ENCODE measurements at places on chromosomes 1 and 21.

DNA sequence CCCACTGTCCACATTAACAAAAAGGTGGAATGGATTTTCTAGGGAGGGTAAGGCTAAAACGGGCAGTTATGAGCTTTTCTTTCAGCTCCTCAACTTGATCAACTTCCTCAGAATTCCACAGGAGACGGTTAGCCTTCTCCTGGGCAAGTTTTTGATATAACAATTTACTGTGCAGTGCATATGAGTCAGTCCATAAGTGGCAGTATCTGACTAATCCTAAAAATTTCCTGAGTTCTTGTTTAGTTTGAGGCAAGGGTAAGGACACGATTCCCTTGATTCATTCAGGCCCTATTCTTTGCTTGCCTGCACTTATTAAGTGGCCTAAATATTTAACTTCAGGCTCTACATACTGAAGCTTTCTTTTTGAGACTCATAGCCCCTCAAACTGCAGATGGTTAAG is 6.2 kb upstream of the AADACL3 start:
- DNase-seq: no peak

DNA sequence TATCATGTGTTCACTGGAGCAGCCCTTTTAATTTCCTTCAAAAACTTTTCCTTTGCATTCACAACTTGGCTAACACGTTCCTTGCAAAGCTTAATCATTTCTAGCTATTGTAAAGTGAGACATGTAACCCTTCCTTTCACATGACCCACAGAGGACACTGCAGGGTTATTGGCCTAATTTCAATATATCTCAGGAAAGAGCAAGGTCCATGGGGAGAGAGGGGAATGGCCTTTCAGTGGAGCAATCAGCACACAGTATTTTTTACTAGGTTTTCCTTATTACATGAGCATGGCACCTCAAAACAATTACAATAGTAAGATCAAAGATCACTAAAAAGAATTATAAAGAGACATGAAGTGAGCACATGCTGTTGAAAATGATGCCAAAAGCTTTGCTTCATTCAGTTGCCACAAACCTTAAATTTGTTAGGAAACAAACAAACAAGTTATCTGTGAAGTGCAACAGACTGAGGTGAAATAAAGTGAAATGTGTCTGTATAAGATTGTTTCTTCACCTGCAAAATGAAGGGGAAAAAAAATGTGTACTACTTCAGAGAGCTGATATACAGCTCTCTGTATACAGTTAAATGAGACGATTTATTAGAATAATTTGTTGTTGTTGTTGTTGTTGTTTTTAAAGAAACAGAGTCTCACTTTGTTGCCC is 61.5 kb downstream of the EIF4G3 start:
- DNase-seq: no peak

GRCh38 chr1:43689289-43689688 is 18.0 kb upstream of the ST3GAL3 start:
- peak; percentile 36 for DNase-seq

DNA sequence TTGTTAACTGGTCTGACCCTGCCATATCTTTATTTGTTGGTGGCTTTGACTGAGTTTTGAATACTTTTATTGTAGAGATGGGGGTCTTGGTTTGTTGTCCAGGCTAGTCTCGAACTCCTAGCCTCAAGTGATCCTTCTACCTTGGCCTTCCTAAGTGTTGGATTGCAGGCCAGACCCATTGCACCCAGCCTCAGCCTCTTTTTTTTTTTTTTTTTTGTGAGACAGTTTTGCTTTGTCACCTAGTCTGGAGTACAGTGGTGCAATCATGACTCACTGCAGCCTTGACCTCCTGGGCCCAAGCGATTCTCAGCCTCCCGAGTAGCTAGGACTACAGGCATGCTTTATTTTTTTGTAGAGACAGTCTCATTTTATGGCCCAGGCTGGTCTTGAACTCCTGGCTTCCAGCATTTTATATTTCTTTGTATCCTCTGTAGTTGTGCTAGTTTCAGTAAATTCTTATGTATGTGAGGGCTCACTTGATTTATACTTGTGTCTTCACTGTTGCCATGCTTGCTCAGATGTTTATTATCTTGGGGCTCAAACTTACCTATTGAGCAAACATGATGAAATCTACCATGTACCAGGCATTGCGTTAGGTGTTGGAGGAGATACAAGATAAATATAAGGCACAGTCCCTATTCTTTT is 24.1 kb downstream of the THRAP3 start:
- DNase-seq: no peak

DNA sequence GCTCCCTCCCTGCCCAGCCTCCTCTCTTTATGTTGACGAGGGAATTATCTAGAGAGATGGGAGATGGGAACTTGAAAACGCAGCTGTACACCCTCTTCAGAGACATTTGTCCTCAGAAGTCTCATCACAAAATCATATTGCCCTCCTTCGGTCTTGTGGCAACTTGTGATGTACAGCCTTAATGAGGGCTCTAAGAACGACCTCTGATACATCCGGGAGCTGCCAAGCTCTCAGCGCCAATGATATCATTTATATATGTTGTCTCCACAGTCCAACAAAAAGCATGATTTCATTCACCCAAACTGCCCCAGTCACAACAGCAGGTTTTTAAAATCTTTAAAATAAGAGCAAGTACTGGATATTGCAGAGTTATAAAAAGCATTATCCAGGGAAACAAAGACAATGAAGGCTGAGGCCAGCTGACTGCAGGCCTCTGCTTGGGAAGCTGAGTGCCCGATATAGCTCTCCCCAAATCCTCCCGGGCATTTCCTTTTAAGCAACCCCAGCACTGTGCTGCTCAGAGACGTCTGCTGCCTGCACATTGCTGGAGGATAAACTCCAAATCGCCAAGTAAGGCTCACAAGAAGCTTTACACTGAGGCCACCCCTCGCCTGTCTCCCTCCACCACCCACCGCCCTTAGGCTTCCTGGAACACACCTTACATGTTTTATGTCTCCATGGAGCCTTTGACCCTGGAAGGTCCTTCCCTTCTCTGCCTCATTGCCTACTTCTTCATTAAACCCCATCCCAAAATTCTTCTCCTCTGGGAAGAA is 236.1 kb downstream of the C1orf94 start:
- DNase-seq: no peak

DNA sequence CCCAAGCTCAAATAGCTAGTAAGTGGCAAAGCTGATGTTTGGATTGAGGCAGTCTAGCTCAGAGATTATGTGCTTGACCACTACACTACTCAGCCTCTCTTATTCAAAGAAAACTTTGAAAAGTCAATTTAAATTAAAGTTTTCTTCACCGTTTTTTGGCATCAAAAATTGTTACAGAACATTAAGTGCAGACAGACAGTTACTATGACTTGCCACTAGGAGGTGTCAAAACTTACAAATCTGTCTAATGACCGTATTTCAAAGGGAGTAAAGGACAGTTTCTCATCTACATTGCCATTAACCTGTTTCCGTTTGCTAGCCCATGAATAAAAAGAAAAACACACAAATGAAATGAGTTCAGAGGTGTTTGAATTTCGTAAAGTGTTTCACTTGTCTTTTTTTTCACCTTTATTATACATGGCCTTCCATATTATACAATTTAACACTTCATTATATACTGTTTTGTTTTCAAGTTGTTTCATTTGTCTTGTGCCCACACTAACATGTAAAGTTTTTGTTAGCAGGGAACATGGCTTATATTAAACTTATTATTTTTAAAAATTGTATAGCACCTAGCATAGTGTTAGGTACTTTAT is 57.4 kb upstream of the MTF2 start:
- DNase-seq: no peak

DNA sequence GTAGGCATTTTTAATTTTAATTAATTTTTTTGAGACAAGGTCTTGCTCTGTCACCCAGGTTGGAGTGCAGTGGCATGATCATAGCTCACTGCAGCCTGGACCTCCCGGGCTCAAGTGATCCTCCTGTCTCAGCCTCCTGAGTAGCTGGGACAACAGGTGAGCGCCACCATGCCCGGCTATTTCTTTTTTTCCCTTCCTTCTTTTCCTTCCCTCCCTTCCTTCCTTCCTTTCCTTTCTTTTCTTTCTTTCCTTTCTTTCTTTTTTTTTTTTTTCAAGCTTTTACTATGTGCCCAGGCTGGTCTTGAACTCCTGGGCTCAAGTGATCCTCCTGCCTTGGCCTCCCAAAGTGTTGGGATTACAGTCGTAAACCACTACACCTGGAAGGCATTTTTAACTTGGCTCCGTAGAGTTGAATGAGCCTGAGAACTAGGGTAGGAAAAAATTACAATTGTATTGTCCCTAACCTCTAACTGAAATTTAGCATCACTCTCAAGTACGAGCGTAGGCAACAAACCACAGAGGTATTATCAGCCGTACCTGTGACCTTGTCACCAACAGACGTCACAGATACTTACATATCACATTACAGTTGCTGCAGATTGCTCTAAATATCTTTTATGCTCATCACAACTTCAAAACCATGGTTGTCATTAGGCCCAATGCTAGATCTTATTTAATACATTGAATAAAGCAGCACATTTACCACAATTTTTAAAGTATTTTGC is 8.0 kb downstream of the RUNX3 start:
- DNase-seq: no peak

- DNase-seq: no peak
These were observed at the start of gene C1orf94 for GRCh38 chr1:34176830-34177603. C1orf94 (plus strand) TSS chr1:34176907; CDS start chr1:34177790, 883 bp downstream.

- no peak for DNase-seq
These were observed 64.4 kb downstream of the GADD45A start for GRCh38 chr1:67749263-67749843.

DNA sequence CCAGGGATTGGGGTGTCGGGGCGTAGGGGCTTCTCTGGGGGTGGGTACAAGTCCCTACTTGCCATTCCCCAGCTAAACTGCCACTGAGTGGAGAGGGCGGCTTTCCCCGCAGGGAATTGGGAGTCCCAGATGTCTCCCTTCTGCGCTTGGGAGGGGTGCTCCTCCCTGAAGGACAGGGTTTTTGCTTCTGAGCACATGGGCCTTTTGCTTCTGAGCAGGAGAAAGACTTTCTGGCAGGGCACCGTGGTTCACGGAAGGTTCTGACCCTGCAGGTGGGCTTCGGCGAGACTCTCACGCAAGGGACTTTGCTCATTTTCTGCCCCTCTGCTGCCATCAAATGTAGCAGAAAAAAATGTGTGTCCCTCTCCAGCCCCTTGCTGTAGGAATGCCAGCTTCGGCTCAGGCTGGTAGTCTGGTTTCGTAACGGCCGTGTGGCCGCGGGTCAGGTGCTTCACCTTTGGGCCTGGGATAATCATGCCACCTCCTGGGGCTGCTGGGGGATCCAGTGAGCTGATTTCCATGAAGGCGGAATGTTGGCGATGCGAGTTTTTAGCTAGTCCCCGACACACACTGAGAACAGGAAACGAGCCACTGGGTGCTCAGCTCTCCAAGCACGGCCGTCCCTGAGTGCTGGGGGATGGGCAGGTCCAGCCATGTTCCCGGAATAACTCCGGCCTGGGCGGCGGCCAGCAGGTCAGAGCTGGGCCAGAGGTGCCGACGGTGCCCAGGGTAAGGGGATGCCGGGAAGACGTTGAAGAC is 364.0 kb downstream of the CAMTA1 start:
- no peak for DNase-seq

- DNase-seq: no peak
These were observed 1995.8 kb downstream of the NCAM2 start for GRCh38 chr21:22993822-22994574.

DNA sequence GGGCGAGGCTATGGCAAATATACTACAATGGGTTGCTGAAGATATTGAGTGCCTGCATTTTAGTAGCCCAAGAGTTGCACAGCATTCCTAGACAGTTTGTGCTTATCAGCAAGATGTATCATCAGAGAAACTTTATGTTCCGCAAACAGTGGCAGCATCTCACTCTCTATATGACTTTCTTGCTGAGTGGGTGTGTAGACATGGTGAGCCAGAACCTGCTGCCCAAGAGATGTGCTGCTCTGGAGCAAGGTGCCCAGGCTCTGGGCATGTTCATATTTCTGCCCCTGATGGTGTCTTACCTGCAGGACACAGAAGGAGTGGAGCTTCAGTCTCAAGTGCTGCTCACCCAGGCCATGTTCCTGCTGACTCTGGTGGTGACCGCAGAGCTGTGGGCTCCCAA is 8.2 kb upstream of the RGSL1 start:
- no peak for DNase-seq

DNA sequence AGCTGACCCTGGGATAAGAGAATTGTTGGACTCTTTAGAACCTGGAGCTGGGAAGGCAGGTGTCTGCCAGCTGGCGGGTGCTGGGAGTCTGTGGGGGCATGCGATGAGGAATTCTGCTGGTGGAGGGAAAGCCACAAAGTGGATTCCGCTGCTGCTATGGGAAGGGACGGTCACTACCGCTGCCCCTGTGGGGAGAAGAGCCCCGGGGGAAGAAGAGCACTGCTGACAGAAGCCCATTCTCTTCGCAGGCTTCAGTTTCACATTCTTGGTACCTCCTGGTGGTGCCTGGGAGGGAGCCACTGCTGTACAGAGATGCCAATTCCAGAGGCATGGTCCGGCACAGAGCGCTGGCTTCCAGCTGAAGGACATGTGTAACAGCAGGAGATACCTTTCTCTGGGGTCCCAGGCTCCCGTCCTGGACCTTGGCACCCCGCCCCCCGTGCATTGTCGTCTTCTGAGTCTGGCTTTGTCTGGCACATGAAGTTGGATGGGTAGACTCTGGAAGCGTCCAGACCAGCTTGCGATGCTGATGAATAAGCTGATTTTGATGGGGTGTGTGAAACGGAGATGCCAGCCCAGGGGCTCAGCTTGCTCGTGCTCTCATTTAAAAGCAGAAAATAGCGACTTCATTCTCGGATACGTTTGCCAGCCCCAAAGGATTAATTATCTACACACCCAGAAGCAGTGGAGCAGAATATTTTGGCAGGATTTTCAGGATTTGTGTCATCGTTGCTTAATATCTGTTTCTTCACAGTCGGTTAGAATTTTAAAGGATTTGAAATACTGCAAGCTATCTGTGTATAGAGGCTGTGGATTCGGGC is 13.2 kb downstream of the PDXK start:
- DNase-seq: no peak

GRCh38 chr1:240464099-240464498 is 147.9 kb downstream of the GREM2 start:
- no peak for DNase-seq

GRCh38 chr1:106780066-106780465 is 276.4 kb upstream of the PRMT6 start:
- DNase-seq: no peak

DNA sequence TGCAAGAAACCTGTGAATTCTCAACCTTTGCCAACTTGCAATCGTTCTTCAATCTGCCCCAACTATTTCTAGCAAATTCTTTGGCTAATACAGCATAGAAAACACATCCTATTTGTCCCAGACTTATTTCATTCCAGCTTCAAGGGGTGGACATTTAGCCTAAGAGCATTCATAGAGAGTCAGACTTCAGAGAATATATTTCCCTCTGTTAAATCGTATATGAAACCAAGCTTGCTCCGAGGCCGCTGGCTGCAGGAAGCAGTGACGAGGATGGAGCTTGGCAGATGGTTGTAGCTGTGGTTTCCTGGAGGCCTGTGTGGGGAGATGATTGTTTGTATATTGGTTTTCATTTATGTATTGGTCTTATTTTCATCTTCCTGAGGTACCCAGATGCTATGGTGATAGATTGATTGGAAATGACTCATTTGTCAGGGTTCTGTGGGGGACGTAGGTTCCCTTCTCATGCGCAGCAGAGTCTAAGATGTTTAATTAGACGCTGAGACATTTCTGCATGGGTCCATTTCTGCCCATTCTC is 26.1 kb downstream of the MAN1C1 start:
- DNase-seq: peak; percentile 87
